Adipose tissue (tissue), 3 donors: ENCODE measurements at places on chromosomes 11 and 22. TPM values are rescaled to one million over a fixed set of nuclear protein-coding genes. Genes with fewer than 3 reads are reported as not detected.

NCF4 gene
- 43.9 TPM for polyA plus RNA-seq

DGCR6 gene
- 2.4 TPM for polyA plus RNA-seq

TMEM184B gene
- 14.0 TPM for polyA plus RNA-seq

TSKU gene
- 67.9 TPM for polyA plus RNA-seq

OR10A6 gene
- not detected for polyA plus RNA-seq

SCN3B gene
- polyA plus RNA-seq: 0.70 TPM

DDI1 gene
- not detected for polyA plus RNA-seq

PAFAH1B2 gene
- 22.2 TPM for polyA plus RNA-seq

PHOX2A gene
- polyA plus RNA-seq: not detected

SYTL2 gene
- polyA plus RNA-seq: 1.2 TPM

DDX10 gene
- 13.0 TPM for polyA plus RNA-seq

C11orf87 gene
- 0.02 TPM for polyA plus RNA-seq

CREB3L1 gene
- polyA plus RNA-seq: 11.7 TPM

OTOG gene
- not detected for polyA plus RNA-seq

OR5B2 gene
- polyA plus RNA-seq: not detected

C1QTNF5 gene
- 45.3 TPM for polyA plus RNA-seq

HMOX1 gene
- 86.9 TPM for polyA plus RNA-seq

SYT12 gene
- polyA plus RNA-seq: 0.14 TPM

POU2AF2 gene
- not detected for polyA plus RNA-seq

TMEM121B gene
- 0.28 TPM for polyA plus RNA-seq

FOLR1 gene
- 0.58 TPM for polyA plus RNA-seq

GNAZ gene
- 7.8 TPM for polyA plus RNA-seq

RFPL2 gene
- not detected for polyA plus RNA-seq

PDGFB gene
- polyA plus RNA-seq: 5.4 TPM

MOGAT2 gene
- polyA plus RNA-seq: 0.18 TPM

CSF2RB gene
- polyA plus RNA-seq: 8.6 TPM
